ENCODE measurements at places on chromosomes 7 and 10. TPM values are rescaled to one million over a fixed set of nuclear protein-coding genes. Genes with fewer than 3 reads are reported as not detected.

FKBP6 gene
- total RNA-seq: not detected

CRYGN gene
- total RNA-seq: not detected

NEUROG3 gene
- not detected for total RNA-seq

PRSS37 gene
- total RNA-seq: not detected

EVX1 gene
- total RNA-seq: not detected

- DNase-seq: no peak
These were observed 142.3 kb upstream of the NRP1 start for GRCh38 chr10:33476757-33477273.

GRCh38 chr10:124233546-124234138 lies 140.2 kb upstream of the CHST15 start:
- DNase-seq: no peak

DNA sequence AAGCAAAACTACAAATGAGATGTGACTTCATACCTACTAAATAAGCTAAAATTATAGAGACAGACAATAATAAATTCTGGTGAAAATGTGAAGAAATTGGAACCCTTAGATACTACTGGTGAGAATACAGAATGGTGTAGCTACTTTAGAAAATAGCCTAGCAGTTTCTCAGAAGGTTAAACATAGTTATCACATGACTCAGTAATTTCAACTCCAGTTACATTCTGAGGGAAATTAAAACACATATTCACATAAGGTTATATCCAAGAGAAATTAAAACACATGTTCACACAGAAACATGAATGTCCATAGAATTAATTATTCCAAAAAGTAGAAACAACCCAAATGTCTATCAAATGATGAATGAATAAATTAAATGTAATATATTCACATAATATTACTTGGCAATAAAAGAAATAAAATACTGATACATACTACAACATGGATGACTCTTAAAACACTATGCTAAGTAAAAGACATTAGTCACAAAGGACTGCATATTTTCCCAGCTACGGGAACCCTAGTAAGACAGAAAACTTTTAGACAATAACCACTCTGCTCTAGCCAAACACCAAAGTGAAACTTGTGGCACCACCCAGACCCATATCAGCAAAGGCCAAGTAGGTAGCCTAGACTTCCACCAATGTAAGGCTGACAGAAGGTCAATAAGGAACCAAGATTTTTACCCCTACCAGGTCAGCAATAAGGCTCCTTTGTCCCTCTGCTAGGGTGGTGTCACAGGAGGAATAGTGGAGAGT lies 25.1 kb downstream of the SLC25A40 start:
- DNase-seq: peak; percentile 43

- DNase-seq: no peak
These were observed 252.5 kb upstream of the VWC2 start for GRCh38 chr7:49520951-49521350.

DNA sequence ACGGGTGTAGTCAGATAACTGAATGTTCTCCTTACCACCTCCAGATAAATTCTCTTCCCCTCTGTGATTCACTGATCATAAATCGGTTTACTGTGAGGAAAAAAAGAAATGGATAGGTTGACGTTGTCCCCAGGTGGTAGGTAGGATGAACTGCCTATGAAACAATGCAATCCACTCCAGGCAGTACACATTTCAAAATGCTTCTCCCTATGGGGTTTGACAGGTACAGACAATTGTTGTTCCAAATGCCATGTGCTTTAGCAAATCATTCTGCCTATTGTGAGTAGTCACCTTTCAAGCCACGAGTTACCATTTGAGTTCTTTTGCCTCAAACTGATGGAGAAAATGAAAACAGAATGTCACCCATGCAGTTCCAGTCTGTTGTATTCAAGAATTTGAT lies 21.8 kb downstream of the VIM start:
- DNase-seq: peak; percentile 42

- DNase-seq: no peak
These were observed 396.5 kb upstream of the SEMA3D start for GRCh38 chr7:85583131-85583953.

- no peak for DNase-seq
These were observed 52.1 kb downstream of the RBM17 start for GRCh38 chr10:6140965-6141295.

- DNase-seq: no peak
These were observed 14.2 kb downstream of the CLRN3 start for GRCh38 chr10:127878475-127879055.

- DNase-seq: peak; percentile 53
These were observed 584.7 kb downstream of the PHTF2 start for GRCh38 chr7:78383096-78383880.

- DNase-seq: peak; percentile 32
These were observed 236.9 kb downstream of the KLF6 start for GRCh38 chr10:3548076-3548475.

DNA sequence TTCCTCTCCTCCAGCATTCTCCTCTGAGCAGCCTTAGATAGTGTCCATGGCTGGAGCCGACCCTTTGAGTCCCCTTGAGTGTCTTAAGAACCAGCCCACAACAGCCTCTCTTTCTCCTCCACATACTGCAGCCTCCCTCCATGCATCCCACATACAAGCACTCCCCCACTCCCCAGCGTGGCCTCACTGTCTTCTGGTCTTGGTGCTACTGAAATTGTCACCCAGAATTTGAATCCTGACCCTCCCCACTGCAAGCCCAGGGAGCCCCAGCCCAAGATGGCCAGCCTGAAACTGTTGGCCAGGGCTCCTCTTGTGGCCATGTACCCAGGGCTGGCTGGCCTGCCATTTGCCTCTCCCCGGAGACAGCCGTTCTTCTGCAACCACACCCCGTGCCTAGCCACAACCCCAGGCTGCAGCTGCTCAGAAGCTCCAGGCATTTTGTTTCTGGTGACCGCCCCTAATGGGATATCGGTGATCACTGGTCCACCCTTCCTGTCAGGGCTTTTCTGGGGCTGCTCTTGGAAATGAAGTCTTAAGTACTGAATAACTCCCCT lies 18.8 kb upstream of the SH2D4B start:
- peak; percentile 15 for DNase-seq

Data from LHCN-M2 (cell line).